ENCODE measurements at places on chromosomes 2 and 18. TPM values are rescaled to one million over a fixed set of nuclear protein-coding genes. Genes with fewer than 3 reads are reported as not detected.

- peak overlapping the region; percentile 97 for H3K4me3 ChIP-seq
- peak; percentile 72 for DNase-seq
- peak overlapping the region; percentile 96 for H3K27ac ChIP-seq
- peaks cover 43% of the 10 kb centered on the region for H3K36me3 ChIP-seq
- H3K27me3 ChIP-seq: no peaks in the 10 kb centered on the region
Measured at GRCh38 chr2:119367472-119368099, 809 bp downstream of the DBI start.

DNA sequence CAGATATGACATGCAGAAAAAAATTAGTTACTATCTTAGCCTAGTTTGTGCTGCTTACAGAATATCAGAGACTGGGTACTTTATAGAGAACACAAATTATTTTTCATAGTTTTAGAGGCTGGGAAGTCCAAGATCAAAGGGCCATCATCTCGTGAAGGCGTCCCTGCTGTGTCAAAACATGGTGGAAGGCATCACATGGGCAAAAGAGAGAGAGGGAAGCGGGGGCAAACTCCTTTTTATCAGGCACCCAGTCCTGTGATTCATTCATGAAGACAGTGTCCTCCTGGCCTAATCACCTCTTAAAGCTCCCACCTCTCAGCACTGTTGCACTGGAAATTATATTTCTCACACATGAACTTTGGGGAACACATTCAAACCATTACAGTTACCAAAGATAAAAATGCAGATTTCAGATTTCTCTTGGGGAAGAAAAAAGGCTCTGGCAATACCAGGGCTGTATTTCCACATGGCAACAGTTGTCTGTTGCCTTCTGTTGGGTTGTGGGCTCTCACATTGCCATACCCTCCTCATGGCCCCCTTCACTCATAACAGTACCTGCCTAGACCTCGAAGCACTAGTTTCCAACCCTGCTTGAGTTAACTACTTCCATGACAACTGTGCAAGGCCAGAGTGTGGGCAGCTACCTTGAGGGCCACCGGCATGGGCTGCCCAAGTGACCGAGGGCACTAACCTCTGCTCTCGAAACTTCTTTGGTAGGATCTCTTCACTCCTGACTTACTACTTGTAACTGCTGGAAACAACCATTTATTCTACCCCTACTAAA lies 2.7 kb upstream of the ACTR3 start:
- H3K4me1 ChIP-seq: peaks cover 9% of the 10 kb centered on the region
- no peak overlapping the region for H3K4me3 ChIP-seq
- H3K36me3 ChIP-seq: peaks cover 2% of the 10 kb centered on the region
- no peak overlapping the region for H3K27ac ChIP-seq
- DNase-seq: no peak

GRCh38 chr18:63532471-63532870 lies 9.7 kb upstream of the SERPINB12 start:
- no peaks in the 10 kb centered on the region for H3K36me3 ChIP-seq
- no peak overlapping the region for H3K27ac ChIP-seq
- no peak overlapping the region for H3K4me3 ChIP-seq

DNA sequence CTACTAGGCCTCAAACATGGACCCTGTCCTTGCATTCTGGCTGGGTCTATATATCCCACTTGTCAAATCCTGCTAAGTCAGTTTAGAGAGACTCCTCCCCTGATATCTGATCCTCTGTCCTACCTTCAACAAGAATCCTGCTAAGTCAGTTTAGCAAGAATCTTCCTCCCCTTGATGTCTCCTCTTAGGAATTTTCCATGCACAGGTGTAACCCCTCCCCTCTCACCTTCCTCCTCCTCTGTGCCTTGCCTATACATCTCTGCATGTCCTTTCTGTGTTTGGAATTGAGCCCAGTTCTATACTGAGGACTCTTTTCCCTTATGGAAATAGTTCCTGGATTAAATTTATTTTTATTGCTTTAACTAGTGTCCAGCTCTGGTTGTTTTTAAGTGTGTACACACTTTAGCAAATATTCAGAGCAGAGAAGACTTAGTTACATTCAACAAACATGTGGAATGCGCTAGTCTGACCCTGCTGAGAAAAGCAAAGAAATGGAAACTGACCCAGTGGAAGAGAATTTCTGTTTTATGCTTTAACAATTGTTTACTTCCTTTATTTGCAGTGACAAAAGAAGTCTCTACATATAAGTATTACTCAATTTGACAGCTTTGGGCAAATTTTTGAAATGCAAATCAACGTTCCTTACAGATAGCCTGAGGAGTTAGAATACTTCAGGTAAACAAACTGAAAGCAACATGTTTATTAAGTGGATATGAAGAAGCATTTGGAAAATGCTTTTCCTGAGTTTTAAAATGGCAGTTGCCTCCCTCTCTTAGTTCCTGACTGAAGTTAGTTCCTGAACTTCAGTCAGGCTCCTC lies 80.6 kb downstream of the RIT2 start:
- no peak overlapping the region for H3K27ac ChIP-seq
- no peaks in the 10 kb centered on the region for H3K27me3 ChIP-seq
- H3K36me3 ChIP-seq: no peaks in the 10 kb centered on the region
- peaks cover 2% of the 10 kb centered on the region for H3K4me1 ChIP-seq

The RESP18 gene
- not detected for total RNA-seq

The DRC1 gene
- 0.31 TPM for total RNA-seq

The LIPG gene
- total RNA-seq: 6.3 TPM

The ERICH2 gene
- 0.35 TPM for total RNA-seq

The RAMP1 gene
- total RNA-seq: 41.5 TPM

- H3K27me3 ChIP-seq: no peaks in the 10 kb centered on the region
- DNase-seq: peak; percentile 57
- no peak overlapping the region for H3K4me3 ChIP-seq
Measured at GRCh38 chr18:44733069-44733753, 52.5 kb downstream of the SETBP1 start.

DNA sequence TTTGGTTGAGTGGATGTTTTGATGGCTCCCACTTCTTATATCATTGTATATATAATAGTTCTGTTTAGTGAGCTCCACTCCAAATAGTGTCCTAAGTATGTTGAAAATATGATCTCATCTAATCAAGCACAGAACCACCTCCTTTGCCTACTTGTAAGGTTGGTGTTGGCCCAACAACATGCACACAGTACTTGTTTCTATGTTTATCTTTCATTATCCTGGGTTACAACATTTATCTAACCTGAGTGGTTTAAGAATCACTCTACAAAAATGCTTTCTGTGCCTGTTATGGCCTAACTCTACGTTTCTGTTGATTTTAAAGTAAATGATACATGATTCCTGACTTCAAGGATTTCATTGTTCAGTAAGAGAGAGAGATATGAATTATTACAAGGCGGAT lies 281.9 kb downstream of the FIGN start:
- H3K27ac ChIP-seq: no peak overlapping the region
- DNase-seq: no peak
- H3K4me3 ChIP-seq: no peak overlapping the region

GRCh38 chr2:177717831-177718618 lies 325.5 kb downstream of the AGPS start:
- H3K36me3 ChIP-seq: no peaks in the 10 kb centered on the region
- H3K4me1 ChIP-seq: no peaks in the 10 kb centered on the region
- H3K27ac ChIP-seq: no peak overlapping the region
- no peak for DNase-seq
- no peaks in the 10 kb centered on the region for H3K27me3 ChIP-seq
- H3K4me3 ChIP-seq: no peak overlapping the region

DNA sequence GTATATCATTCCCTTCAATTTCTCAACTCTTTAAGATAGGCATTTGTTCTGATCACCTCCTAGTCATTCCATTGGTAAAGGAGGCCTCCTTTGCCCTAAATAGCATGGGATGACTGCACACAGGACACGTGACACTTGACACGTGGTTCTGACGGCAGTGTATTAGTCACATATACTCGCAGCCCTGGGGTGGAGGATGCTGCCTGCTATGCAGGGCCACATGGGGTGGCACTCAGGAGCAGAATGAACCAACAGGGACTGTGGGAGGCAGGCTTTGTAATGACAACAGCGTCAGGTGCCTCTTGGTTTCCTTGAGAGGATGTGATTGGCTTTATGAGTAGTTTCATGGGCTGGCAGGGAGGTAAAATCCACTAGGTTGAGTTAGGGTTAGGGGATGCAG lies 9.3 kb upstream of the KCNS3 start:
- H3K27me3 ChIP-seq: peaks cover 2% of the 10 kb centered on the region
- no peak overlapping the region for H3K4me3 ChIP-seq
- H3K36me3 ChIP-seq: no peaks in the 10 kb centered on the region
- H3K4me1 ChIP-seq: no peaks in the 10 kb centered on the region
- DNase-seq: no peak

The ZSWIM2 gene
- total RNA-seq: not detected

The REG3A gene
- not detected for total RNA-seq

- peak overlapping the region; percentile 69 for H3K27ac ChIP-seq
- DNase-seq: peak; percentile 54
- H3K27me3 ChIP-seq: peaks cover 20% of the 10 kb centered on the region
- peaks cover 39% of the 10 kb centered on the region for H3K4me1 ChIP-seq
- no peaks in the 10 kb centered on the region for H3K36me3 ChIP-seq
- peak overlapping the region; percentile 60 for H3K4me3 ChIP-seq
Measured at GRCh38 chr2:8682719-8683667, 1.1 kb downstream of the ID2 start.

GRCh38 chr2:24238158-24238557 lies 63.3 kb downstream of the FAM228A start:
- DNase-seq: no peak
- H3K4me3 ChIP-seq: no peak overlapping the region
- H3K36me3 ChIP-seq: no peaks in the 10 kb centered on the region
- no peaks in the 10 kb centered on the region for H3K27me3 ChIP-seq
- no peaks in the 10 kb centered on the region for H3K4me1 ChIP-seq
- H3K27ac ChIP-seq: no peak overlapping the region

DNA sequence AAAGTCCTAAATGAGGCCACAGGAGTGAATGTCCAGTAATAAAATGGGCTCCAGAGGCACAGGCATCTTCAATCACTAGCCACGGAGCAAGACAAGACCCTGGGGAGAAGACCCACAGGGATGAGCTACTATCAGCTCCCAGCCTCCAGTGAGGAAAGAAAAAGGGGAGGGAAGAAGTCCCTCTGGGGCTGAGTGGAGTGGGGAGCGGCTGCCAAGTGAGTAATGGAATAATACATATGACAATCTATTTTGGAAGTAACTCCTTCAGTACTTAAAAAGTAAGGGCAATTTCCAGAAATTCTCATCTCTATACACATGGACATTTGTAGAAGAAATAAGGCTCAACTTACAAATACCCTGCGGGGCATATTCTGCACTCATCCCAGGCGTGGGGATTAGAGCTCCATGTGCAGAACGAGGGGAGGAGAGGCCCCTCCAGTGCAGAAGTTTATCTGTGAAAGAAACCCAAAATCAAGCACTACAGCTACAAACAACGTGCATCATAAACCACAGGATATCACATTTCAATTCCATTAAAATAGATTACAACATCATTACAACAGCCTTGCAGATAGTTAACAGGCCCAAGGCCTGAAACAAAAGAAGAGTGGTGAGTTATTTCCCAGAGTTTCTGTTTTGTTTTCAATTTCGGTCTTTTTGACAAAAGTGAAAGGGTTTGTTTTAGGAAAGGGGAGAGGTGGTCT lies 84.9 kb downstream of the BCL11A start:
- H3K4me3 ChIP-seq: no peak overlapping the region
- no peaks in the 10 kb centered on the region for H3K27me3 ChIP-seq
- peaks cover 3% of the 10 kb centered on the region for H3K4me1 ChIP-seq
- no peaks in the 10 kb centered on the region for H3K36me3 ChIP-seq
- no peak overlapping the region for H3K27ac ChIP-seq

DNA sequence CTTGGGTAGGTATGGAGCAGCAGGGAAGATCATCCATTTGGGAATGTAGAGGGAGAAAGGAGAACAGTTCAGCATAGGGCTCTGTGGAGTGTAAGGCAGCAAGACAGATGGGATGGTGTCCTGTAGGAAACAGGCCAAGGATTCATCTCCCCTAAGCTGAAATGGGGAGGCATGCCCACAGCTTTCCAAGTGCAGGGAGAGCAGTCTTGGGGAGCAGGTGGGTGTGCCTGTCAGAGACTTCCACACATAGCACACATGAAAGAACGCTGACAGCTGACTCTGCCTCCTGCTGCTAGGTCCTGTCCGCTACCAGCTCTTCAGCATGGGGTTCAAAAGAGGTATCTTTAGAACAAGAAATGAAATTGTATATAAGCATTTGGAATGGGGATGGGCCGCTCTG lies 9.0 kb downstream of the SETBP1 start:
- H3K27ac ChIP-seq: peak overlapping the region; percentile 59
- H3K4me3 ChIP-seq: no peak overlapping the region
- H3K36me3 ChIP-seq: peaks cover 3% of the 10 kb centered on the region
- no peaks in the 10 kb centered on the region for H3K27me3 ChIP-seq
- peak; percentile 64 for DNase-seq

The CELF4 gene
- total RNA-seq: 0.18 TPM

DNA sequence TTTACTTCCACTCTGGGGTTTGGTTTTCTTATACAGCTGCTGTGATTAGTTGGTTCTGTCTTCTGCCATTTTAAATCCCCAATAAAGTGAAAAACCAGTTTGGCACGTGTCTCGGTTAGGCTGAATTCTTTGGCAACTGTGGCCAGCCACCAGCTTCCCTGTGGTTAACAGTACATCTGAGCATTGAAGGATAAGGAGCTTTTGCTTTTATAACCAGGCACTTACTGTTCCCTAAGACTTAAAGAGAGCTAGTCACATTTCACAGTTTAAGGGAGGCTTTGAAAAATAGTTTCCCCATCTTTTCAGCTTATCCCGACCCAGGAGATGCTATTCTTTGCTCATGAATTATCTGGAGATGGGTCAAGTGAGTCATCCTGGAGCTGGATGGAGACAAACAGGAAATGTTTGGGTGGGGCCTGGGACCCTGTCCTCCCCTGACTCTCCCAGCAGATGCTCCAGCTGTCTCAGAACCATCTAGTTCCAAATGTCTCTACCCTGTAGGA lies 57.3 kb upstream of the EML6 start:
- peaks cover 91% of the 10 kb centered on the region for H3K36me3 ChIP-seq
- H3K27me3 ChIP-seq: no peaks in the 10 kb centered on the region
- peak; percentile 97 for DNase-seq
- peak overlapping the region; percentile 82 for H3K27ac ChIP-seq
- peaks cover 33% of the 10 kb centered on the region for H3K4me1 ChIP-seq

DNA sequence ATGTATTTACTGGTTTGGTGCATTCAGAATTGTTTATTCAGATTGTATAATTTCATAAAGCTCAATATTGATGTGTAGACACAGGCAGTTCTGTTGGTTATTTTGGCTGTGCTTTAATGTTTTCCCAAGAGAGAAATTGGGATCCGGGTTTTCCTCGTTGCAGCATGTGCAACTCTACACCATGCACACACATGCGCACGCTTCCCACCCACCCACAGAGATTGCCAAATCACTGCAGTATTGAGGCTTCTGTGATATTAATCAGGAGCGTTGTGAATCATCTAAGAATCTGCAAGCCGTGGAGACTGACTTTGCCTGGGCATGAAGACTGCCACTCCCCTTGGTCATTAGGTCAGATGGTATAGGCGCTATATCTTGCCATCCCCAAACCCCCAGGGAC lies 571.5 kb downstream of the SLC4A3 start:
- H3K36me3 ChIP-seq: no peaks in the 10 kb centered on the region
- no peak overlapping the region for H3K4me3 ChIP-seq
- DNase-seq: peak; percentile 84
- H3K27ac ChIP-seq: no peak overlapping the region
- H3K27me3 ChIP-seq: no peaks in the 10 kb centered on the region
- H3K4me1 ChIP-seq: peaks cover 5% of the 10 kb centered on the region

All from muscle of leg (tissue), 16 donors.